ENCODE measurements at places on chromosomes 7 and 10. TPM values are rescaled to one million over a fixed set of nuclear protein-coding genes. Genes with fewer than 3 reads are reported as not detected.

Gene HOXA9
- 32.1 TPM for total RNA-seq

Gene UBE2H
- total RNA-seq = 44.4 TPM

Gene SAP25
- total RNA-seq = not detected

Gene SRI
- 59.3 TPM for total RNA-seq

Gene BLNK
- not detected for total RNA-seq

Gene CTAGE4
- 1.3 TPM for total RNA-seq

Gene NXPH1
- not detected for total RNA-seq

Gene SAMD9
- 26.2 TPM for total RNA-seq

Gene DNTT
- not detected for total RNA-seq

Gene OPALIN
- total RNA-seq = not detected

Gene C10orf95
- not detected for total RNA-seq

Gene WNT8B
- not detected for total RNA-seq

Gene PNLIPRP1
- not detected for total RNA-seq

Gene THSD7A
- total RNA-seq = not detected

Gene AKR1B1
- 61.0 TPM for total RNA-seq

Gene IRF5
- total RNA-seq = under 0.01 TPM

Gene TMEM236
- total RNA-seq = 0.11 TPM

Gene NPTX2
- total RNA-seq = 0.97 TPM

Gene MMRN2
- 7.3 TPM for total RNA-seq

Gene FAM25G
- total RNA-seq = not detected
